SK-N-DZ (cell line): ENCODE measurements at places on chromosomes 7 and 10.

DNA sequence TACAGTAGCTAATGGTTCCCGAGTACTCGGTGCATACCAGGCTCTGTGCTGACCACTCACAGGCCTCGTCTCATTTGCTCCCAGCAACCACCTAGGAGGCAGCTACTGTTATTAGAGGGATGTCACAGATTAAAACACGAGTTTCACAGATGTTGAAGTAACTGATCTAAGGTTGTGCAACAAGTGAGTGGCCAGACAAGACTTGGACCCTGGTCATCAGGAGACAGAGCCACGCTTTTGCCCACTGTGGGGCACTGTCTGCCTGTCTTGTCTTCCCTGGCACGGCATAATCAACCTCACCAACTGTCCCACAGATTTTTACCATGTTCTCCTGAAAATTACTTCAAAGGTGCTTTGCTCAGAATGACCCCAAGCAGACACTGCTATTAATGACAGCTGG is 111.6 kb upstream of the HABP2 start:
- no peak for DNase-seq

DNA sequence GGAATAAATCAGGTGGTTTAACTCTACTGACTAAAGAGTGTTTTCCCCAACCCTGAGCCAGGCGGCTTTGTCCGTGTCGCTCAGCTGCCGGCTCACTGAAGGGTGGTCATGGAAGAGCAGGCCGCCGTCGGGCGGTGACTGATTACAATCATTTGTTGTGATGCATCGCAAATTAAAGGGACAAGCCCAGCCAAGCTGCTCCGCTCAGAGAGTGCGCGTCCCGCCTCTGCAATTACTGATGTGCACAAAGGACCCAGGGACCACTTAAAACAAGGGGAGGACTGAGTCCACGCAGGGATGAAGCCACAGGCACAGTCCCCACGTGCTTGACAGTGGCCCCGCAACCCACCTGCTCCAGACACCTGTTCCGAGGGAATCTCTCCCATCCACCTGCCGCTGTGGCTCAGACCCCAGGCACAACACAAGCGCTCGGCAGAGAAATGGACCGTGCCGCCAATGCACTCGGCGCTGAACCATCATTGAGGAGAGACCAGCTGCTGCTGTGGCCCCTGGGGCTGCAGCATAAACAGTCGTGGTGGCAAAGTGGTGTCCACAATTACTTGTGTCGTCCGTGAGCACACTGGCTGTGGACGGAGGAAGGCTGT is 526.5 kb downstream of the PTPRN2 start:
- DNase-seq = peak; percentile 70

- DNase-seq = peak; percentile 21
These were observed 61.0 kb downstream of the MPP7 start for GRCh38 chr10:28241741-28242399.

DNA sequence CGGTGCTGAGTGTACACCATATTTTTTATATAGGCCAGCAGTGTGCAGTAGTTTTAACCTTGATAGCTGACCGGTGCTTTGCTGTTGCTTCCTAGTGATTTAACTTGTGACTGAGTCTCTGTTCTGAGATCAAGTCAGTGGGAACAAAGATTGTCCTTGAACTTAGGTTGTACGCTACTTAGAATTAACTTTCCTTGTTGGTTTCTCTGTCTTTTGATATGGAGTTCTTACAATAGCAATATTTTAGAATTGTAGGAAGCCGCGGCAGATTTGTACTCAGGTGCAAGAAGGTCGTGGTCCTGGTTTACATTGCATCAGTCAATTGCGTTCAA is 1.3 kb downstream of the DDX21 start:
- DNase-seq = no peak

DNA sequence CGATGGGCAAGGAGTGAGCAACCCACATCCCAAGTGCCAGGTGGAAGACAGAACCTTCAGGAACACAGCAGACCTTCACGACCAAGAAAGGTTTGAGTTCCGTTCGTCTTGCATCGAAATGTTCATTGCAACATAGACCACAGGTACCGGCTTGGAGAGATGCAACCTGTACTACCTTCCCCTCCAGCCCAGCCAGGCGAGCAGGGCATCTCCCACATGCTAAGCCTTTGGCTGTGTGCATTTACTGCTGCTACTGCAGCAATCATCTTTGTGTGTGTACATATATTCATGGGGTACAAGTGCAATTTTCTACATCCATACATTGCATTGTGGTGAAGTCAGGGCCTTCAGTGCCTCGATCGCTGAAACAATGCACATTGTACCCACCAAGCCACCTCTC is 58.8 kb downstream of the CTBP2 start:
- no peak for DNase-seq

DNA sequence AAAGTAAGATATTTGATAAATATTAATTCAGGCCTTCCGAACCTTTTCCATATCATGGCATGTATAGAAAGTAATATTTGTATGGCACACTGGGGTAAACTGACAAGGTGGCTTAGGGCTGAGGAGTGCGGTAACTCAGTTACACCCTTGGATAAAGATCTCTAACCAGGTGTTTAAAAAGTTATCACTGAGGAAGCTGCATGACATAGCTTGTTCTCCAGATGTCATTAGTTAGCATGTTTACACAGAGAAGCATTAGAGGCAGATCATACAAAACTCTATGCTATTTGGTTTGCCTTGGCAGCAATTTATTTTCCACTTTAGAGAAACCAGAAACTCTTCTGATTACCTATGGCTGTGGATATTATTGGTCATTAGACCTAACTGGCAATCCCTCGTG is 118.2 kb downstream of the ST7 start:
- DNase-seq = no peak

DNA sequence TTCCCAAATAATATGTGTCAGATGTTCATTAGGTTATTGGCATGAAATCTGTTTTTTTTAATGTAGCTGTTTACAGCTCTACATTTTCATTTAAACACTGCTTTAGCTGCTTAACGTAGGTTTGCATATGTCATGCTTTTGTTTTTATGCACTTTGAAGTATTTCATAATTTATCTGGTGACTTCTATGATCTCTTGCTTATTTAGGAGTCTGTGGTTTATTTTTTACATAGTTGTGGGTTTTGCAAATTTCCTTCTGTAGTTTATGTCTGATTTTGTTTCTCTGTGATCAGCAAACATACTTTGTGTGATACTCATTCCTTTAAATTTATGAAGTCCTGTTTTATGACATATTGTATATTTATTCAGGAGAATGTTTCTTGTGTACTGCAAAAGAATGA is 606.5 kb upstream of the PFKP start:
- no peak for DNase-seq

GRCh38 chr10:47282005-47282656 is 17.9 kb upstream of the GDF10 start:
- DNase-seq = no peak

DNA sequence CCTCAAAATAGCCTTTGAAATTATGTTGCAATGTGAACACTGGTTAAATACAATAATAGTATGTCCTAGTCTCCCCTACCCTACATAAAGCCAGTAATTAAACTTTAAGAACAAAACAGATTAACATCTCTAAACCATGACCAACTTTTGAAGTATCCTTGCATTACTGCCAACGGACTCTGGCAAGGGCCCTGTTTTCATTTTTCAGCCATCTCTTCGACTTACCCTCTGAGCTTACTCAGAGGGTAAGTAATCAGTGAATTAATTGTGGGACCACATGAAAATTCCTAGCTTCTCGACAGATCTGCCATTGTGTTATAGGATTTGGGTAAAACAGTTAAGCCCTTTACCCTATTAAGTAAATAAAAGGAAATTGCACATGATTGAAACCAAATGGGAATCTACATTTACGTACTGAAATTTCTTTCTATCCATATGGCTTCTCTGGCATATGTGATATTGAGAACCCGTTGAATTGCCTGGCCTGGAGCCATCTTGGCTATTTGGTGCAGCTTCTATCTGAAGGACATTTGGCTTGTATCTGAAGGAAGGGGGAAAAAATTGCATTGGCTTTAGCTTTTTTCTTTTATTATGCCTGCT is 39.6 kb downstream of the DYNC1I1 start:
- no peak for DNase-seq

DNA sequence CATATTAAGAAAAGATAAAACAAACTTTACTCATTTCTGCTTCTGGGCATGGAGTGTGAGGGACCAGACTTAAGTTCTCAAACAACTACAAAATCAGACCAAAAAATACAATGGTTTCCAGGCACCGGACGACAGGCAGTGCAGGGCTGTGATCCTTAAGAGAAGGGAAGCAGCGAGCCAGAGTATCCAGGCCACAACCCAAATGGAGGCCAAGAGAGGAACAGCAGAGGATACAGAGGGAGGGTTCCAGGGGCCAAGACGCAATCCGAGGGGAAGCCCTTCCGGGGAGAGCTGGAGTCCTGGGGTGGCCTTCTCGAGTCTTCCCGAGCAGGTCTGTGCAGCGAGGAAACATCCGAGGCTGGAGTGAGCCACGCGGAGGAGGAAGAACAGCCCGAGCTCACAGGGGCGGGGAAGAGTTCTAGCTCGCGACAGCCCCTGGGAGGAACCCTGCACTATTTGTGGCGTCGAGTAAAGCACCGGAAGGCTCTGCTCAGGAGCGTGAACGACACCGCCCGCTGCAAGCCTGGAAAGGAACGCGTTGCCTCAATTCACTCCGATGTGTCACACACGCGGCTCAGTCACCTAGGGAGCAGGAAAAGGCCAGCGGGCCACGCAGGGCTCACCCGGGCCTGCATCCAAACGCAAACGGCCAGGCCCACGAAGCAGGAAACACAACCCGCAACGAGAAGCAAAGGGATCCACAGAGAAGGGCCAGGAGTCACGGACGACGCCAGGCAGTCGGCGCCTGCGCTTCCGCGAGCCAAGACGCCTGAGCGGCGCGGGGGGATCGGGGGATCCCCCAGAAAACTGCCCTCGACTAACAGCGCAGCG is 933 bp upstream of the RNF32 start:
- DNase-seq = no peak

DNA sequence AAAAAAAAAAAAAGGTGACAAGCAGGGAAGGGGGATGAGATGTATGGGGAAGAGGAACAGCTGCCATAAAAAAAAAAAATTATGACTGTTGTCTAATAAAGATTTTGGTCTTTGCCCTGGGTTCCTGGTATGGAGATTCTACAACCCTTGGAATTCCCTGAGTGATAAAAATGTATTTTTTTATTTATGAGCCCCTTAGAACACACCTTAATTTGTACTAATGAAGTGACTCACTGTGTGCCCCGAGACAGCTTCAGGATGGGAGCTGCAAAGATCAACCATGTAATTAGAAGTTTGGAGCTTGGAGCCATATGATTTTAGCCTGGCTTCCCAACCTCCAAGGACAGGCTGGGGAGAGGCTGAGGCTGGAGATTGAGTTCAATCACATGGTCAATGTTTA is 69.7 kb downstream of the NHLRC2 start:
- no peak for DNase-seq

DNA sequence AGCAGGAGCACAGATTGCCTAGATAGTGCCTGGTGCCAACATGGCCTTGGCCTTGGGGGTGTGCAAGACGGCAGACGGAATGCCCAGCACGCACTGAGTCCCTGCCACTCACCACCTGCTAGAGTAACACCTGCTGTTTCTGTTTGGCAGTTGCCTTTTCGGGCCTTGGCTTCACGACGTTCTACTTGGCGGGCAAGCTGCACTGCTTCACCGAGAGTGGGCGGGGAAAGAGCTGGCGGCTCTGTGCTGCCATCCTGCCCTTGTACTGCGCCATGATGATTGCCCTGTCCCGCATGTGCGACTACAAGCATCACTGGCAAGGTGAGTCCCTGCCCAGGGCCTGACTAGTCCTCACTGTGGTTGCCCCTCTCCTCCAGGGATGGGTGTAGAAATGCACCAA is 118.0 kb downstream of the PLPP4 start:
- no peak for DNase-seq

DNA sequence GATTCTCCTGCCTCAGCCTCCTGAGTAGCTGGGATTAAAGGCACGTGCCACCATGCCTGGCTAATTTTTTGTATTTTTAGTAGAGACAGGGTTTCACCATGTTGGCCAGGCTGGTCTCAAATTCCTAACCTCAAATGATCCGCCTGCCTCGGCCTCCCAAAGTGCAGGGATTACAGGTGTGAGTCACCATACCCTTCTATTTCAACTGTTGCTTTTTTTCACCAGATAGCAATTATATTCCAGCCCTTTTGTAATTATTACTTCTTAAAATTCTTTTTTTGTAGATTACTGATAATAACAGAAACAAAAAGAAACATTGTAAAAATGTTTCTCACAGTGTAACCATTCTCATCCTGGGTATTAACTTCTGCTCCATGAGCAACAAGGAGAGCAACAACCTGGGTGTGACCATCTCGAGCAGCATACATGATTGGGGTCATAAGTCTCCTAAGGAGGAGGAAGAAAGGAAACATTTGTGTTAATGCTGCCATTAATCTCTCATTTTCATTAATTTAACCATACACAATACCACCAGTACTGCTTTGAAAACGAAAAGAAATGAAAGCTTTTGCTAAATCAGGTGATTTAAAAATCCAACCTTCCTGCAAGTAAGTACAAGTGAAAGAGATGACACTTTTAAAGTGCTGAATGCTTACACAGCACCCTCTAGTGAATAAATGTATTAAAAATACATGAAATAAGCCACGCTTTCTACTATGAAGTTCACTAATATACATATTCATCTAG is 41.8 kb downstream of the ASZ1 start:
- peak; percentile 8 for DNase-seq

DNA sequence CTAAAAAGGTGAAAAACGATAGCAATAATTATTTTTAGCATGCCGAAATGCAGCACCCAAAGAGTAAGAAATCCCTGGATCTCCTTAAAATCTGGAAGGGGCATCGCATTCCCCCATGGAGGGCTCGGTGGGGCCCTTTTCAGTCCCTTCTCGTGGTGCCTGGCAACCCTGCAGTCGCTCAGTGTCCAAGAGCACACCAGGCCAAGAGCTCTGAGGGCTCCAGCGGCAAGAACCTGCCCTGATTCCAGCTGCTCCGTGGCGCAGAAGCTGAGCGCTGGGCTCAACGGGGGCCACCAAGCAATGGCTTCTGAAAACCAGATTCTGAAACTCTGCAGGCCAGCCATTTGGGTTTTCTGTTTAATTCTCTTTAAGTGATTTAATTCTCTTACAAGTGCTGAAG is 131.2 kb downstream of the PRKAG2 start:
- DNase-seq = no peak

- peak; percentile 59 for DNase-seq
These were observed 346.1 kb upstream of the ANKRD30A start for GRCh38 chr10:36779238-36779846.

DNA sequence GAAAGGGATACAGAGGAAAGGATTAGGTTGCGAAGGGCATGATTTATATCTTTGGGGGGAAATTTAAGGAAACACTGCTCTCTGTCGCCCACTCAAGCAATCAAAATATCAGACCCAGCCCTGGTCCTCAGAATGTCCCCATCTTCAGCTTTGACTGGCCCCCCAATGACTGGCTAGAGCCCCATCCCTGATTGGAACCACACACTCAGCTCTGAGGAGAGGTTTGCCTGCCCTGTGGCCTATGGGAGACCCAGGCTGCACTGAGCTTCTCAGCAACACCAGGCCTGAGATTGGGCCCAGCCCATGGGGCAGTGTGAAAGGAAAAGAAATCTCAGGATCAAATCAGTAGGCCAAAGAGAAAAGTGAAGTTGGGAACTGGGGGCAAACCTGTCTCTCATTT is 69.5 kb downstream of the ADCYAP1R1 start:
- DNase-seq = no peak

GRCh38 chr10:61363006-61363405 is 90.2 kb downstream of the TMEM26 start:
- no peak for DNase-seq

GRCh38 chr7:105130580-105130979 is 116.6 kb downstream of the KMT2E start:
- no peak for DNase-seq

GRCh38 chr10:88019753-88020152 is 156.3 kb downstream of the PTEN start:
- no peak for DNase-seq
